ENCODE measurements at places on chromosomes 12 and 14. TPM values are rescaled to one million over a fixed set of nuclear protein-coding genes. Genes with fewer than 3 reads are reported as not detected.

The HCAR1 gene
- 1.6 TPM for total RNA-seq

The ADAM21 gene
- total RNA-seq, result 0.24 TPM

The IAPP gene
- not detected for total RNA-seq

The PTGER2 gene
- total RNA-seq, result 6.2 TPM

GRCh38 chr14:23430016-23430722 lies 5.3 kb downstream of the MYH7 start:
- DNase-seq, result no peak
